ENCODE measurements at places on chromosomes 1 and 21.

DNA sequence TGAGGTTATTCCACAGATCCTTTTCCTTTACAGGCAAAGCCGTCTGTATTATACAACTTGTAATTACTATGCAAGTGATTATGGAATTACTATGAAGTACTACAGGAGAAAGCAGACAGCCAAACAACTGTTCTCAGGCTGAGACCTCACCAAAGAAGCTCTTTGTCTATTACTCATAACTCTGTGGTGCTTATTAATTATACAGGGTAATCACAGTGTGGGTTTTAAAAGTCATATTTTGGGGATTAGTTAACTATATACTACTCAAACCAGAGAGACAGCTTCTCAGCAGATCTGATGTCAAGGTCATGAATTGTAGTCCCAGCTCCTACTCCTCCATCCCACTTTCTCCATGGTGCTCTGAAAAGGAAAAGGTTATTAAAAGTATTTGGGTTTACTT lies 49.6 kb downstream of the CTTNBP2NL start:
- DNase-seq = no peak

- DNase-seq = no peak
Measured at GRCh38 chr1:30681782-30682181, 41.6 kb downstream of the MATN1 start.

GRCh38 chr1:27886744-27887143 lies 14.4 kb downstream of the THEMIS2 start:
- DNase-seq = no peak

GRCh38 chr1:201792534-201793305 lies 36.2 kb upstream of the IPO9 start:
- DNase-seq = peak; percentile 89

- DNase-seq = no peak
Measured at GRCh38 chr1:7150724-7151280, 365.5 kb downstream of the CAMTA1 start.

DNA sequence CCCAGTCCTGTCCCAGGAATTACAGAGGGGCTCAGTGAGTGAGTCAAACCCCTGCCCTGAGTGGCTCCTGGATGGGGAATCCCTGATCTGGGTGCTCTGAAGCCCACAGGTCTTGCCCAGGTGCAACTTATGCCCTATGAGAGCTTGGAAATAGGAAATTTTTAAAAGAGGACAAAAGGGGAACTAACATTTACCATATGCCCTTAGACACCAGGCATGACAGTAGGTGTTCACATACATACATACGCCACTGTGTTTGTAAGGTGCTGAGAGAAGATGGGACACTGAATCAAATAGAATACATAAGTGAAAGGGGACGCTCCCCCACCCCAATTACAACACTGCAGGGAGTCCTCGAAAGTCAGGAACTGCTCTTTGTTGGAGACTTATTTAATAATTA lies 1.4 kb downstream of the CFAP45 start:
- no peak for DNase-seq

- DNase-seq = peak; percentile 43
Measured at GRCh38 chr21:35048183-35048601, 910 bp downstream of the RUNX1 start.

- no peak for DNase-seq
Measured at GRCh38 chr1:245825128-245825901, 670.5 kb downstream of the KIF26B start.

- DNase-seq = no peak
Measured at GRCh38 chr1:46613661-46614603, 2.7 kb downstream of the MOB3C start.

DNA sequence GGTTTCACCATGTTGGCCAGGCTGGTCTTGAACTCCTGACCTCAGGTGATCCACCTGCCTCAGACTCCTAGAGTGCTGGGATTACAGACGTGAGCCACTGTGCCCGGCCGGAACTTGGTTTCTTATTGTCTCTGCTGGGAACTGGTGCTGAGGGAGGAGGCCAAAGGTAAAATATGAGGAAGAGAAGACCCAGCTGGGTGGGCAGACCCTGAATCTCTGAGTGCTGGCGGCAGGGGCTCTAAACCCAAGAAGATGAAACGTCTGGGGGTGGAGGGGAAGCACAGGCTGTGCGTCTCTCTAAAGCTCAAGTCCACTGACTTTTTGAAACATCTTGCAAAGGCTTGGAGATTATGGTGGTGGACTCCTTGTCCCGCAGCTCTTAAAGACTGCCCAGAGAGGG lies 82.0 kb upstream of the TLR5 start:
- DNase-seq = no peak

DNA sequence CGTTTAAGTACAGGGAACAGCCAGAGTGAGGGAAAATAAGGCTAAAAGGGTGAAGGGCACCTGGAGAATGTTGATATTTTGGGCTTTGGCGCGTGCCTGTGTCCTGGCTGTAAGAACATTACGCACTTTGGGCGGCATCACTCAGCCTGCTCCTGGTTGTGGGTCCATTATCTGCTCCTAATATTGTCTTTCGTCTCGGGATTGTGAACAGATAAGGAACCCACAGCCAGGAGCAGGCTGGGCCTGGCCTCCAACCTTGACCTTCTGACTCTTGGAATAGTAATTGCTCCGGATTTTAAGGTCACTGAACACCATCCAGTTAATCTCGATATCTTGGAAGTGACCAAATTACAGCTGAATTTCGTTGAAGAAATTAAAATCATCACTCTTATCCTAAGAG lies 61.9 kb downstream of the TCP10L start:
- no peak for DNase-seq

DNA sequence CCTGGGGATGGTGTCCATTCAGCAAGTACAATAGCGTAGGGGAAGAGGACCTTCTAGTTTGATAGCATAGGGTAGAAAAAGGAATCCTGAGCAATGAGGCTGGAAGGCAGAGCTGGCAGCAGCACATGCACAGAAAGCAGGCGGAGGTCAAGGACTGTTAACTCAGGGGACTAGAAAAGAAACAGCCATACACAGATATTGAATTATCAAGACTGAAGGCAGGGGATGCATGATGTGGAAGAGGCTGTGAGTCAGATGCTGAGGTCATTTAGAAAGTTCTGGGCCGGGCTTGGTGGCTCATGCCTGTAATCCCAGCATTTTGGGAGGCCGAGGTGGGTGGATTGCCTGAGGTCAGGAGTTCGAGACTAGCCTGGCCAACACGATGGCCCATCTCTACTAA lies 65.6 kb downstream of the OPTC start:
- no peak for DNase-seq

DNA sequence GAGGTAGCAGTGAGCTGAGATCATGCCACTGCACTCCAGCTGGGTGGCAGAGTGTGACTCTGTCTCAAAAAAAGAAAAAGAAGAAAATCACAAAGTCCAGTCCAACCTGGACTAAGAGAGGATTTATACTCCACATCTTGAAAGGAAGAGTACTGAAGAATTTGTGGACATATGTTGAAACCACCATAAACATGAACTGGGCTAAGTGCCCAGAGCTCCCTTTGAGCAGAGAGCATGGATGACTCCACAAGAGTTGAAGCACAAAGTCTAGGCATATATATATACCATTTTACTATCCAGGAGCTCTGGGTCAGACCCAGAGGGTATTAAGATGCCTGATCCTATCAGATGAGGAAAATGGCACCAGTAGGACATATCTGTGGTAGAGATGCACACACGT lies 86.6 kb downstream of the OMA1 start:
- DNase-seq = no peak

DNA sequence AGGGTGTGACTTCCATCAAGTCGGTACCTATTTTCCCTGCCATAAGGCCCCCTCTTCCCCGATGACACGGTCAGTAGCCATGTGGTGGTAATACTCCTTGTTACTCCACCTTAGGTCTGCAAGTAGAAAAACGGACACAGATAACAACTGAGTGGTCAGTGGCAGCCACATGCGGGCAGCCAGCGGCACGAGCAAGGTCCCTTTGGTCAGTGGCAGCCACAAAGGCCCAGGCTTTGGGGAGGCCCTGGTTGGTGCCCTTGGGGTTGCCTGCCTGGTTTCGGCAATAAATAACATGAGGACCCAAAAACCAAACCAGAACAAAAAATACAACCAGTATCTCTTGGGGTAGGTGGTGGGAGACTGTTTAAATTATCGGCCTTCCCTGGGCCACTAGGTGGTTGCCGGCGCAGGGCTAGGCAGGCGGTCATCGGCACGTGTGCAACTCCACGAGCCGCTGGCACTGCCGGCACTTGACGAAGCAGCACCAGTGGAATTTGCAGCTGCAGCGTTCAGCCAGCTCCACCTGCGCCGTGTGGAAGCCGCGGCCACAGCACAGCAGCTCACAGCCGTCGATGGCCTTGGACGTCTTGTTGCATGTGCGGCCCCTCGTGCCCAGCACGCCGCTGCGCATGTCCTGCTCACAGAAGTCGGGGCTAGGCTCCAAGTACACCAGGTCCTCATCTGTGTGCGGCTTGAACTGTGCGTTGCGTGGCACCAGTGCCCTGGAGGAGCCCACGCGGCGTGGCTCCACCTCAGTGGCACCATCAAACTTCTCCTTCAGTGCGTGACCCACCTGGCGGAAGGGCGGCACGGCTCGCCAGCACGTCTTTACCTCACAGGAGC lies 23.1 kb downstream of the WNT4 start:
- DNase-seq = no peak

- DNase-seq = no peak
Measured at GRCh38 chr1:56780826-56781225, 38.4 kb downstream of the FYB2 start.

DNA sequence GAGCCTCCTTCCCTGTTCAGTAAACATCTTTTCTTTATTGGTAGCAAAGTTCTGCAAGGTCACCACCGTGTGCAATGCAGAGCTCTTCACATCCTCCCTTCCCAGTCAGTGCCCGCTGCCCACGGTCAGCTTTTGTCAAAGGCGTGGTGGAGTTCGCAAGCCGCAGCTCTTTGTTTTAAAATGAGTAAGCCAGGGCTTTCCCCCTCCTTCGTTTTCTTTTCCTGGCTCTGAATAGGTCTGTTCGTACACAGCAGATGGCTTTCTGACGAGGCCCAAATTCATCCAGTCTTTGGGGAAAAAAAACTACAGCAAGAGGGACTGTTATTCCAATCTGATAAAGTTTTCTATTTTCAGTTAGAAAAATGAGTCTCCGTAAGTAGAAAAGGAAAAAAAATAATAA lies 153.2 kb downstream of the LRIG2 start:
- DNase-seq = no peak

GRCh38 chr1:27719286-27720251 lies 6.2 kb upstream of the FAM76A start:
- DNase-seq = peak; percentile 4

GRCh38 chr1:20160034-20160433 lies 20.9 kb downstream of the PLA2G2F start:
- no peak for DNase-seq

DNA sequence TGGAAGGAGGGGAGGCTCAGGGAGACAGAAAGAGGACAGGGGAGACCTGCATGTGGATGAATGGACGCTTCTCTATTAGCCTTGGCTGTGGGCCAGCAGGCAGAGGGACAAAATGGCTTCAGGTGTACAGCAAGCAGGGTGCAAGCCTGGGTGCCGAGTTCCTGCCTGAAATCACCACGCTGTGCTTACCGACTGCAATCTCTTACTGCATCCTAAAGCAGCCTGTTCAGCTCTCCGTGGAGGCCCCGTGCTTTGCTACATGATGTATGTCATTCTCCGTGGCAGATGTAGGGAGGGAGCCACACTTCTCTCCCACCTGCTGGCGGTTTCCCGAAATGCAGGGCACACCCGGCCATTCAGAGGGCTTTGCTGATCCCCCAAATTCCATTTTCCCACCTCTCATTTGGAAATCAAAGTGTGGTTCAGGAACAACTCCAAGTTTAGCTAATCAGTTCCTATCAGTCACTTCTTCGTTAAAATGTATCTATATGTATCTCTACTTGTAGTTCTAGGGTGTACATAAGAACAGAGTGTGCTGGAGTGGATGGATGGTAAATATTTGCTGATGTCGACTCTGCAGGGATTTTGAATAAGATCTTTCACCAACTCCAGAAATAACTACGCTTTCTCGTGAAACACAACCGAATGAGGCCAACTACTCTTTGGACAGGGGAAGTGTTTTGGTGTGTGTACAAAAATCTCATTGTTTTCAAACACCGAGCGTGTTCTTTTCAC lies 122.3 kb upstream of the BACE2 start:
- peak; percentile 7 for DNase-seq

DNA sequence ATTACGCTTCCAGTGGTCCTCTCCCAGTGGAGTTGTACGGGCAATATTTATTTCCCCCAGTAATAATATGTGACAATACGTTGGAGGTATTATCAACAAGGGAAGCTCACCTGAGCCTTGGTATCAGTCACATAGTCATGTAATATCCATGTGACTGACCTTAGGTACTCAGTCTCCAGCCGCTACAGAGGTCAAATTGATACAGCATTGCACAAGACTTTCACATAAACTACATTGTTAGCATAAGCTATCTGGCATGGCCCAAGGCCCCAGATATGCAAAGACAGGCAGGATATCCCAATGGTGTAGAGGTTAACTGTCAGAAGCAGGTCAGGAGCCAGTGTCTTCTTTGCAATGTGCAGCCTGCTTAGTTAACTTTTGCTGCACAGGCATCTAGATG lies 15.3 kb upstream of the CHIT1 start:
- DNase-seq = no peak

GRCh38 chr21:42711667-42712066 lies 58.2 kb downstream of the PDE9A start:
- no peak for DNase-seq

DNA sequence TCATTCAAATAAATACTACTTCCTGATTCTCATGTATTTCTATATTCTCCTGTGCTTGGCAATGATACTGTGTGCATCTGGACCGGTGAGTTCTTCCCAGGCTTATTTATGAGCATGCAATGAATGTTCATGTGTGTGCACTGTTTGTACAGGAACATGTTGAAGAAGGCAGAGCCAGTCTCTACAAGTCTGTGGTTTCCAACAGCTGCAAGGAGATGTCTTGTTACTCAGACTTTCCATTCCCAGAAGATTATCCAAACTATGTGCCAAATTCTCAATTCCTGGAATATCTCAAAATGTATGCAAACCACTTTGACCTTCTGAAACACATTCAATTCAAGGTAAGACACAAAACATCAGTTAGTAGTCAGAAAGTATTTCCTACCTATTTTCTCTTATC lies 19.1 kb downstream of the FMO1 start:
- DNase-seq = no peak

- DNase-seq = no peak
Measured at GRCh38 chr1:39969048-39969447, 14.1 kb downstream of the MFSD2A start.

DNA sequence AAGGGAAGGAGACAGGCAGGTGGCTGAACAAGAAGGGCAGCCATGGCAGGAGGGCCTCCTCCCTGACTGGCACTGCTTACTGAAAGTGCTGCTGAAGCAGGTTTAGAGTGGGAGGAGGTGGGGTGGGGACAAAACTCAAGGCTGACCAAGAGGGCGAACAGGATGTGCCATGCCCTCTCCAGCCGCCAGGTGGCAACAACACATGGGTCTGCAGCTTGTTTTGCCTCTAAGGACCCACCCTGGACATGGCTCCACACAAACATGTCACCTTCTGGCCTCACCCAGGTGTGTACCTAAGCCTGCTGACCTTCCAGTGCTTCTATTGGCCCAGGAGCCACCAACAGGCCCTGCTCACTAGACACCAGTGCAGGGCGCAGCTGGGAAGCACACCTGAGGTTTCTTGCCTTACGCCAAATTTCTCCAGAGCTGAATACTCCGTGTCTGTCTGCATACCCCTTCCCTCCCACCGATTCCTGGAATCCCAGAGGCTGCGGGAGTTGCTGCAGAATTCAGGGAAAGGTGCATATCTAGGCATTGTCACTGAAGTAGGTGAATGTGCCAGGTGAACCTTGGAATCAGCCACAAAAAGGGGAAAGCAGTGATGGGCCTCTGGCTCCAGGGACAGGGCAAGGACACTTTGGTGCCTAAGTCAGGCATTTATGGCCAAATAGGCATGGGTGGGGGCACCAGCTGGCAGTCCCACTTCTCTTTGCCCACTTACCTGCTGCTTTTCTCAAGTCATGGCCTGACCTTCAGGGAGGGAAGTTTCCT lies 5.3 kb downstream of the PSRC1 start:
- DNase-seq = peak; percentile 61
